Stimulated activated CD4-positive, alpha-beta T cell treated with anti-CD3 and anti-CD28 coated beads, Interleukin-1b, Interleukin-23, amount 100 ng/mL, for 4 hours (primary cell): ENCODE measurements at places on chromosomes 7 and 10.

DNA sequence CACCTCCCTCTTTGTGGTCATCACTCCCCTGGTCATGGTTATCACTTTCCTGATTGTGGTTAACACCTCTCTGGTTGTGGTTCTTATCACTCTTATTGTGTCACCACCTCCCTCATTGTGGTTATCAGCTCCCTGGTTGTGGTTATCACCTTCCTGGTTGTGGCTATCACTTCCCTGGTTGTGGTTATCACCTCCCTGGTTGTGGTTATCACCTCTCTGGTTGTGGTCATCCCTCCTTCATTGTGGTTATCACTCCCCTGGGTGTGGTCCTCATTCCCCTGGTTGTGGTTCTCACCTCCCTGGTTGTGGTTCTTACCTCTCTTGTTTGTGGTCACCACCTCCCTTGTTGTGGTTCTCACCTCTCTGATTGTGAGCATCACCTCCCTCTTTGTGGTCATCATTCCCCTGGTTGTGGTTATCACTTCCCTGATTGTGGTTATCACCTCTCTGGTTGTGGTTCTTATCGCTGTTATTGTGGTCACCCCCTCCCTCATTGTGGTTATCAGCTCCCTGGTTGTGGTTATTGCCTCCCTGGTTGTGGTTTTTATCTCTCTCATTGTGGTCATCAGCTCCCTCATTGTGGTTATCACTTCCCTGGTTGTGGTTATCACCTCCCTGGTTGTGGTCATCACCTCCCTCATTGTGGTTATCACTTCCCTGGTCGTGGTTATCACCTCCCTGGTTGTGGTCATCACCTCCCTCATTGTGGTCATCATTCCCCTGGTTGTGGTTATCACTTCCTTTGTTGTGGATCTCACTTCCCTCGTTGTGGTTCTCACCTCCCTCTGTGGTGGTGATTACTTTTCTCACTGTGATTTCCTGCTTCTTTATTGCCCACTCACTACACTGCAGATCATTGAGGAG is 106.7 kb downstream of the GPR26 start:
- DNase-seq, result no peak

DNA sequence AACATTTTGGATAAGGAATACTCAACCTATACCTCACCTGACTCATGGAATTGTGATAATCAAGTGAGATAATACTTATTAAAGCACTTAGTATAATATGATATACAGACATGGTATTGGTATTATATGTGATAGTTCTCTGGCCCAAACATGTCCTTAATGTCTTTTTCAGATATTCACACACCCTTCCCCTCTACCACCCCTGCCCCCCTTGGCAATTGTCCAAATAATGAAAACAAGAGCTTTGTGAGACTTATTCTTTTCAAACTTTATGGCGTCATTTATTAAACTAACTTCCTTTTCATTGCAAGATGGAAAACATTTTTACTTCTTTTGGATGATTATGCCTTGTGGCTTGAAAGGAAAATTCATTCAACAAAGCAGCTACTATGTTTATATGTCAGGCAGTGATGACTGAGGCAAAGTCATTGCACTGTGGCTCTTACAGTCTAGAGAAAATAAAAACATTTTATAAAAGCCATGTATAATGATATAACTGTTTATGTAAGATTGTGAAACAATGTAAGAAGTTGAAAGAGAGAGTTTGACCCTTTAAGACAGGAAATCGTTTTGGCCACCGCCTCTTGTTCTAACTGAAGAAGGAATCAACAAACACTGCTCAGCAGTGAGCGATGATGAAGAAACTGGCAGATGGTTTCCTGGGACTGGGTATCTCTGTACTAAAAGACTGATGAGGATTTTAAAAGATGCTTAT is 27.4 kb downstream of the MINPP1 start:
- no peak for DNase-seq

DNA sequence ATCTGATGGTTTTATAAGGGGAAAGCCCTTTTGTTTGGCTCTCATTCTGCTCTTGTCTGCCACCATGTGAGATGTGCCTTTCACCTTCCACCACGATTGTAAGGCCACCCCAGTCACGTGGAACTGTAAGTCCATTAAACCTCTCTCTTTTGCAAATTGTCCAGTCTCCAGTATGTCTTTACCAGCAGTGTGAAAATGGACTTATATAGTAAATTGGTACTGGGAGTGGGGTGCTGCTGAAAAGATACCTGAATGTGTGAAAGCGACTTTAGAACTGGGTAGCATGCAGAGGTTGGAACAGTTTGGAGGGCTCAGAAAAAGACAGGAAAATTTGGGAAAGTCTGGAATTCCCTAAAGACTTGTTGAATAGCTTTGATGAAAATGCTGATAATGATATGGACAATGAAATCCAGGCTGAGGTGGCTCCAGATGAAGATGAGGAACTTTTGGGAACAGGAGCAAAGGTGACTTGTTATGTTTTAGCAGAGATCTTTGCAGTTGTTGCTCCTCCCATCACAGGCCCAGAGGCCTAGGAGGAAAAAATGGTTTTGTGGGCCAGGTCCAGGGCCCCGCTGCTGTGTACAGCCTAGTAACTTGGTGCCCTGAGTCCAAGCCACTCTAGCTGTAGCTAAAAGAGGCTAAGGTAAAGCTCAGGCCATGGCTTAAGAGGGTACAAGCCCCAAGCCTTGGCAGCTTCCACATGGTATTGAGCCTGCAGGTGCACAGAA is 275.7 kb upstream of the NPSR1 start:
- no peak for DNase-seq

DNA sequence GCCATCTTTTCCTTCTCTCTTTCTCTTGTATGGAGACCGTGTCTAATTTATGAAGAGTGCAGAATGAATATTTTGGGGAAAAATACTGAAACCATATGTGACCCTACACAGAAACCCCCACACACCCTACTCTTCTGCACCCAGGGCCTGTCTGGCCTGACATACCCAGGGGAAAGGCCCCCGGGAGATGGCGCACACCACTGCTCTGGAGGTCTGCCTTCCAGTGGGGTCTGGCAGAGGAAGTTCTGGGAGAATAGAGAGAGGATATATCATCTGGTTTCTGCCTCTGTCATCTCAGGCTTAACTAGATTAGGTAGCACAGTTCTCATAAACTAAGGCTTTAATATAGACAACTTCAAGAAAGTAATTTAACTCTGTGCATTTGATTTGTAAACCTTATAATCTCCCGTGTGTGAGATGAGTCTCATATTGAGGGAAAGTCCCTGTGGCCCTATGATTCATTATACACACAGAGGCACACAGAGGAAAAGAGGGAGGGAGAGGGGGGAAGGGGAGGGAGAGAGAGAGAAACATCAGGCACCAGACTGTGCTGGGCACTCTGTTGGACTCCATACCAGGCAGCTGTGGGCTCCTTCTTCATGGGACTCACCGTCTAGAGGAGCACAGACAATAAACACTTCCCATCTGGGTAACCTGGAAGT is 123.3 kb downstream of the AOAH start:
- DNase-seq, result no peak

DNA sequence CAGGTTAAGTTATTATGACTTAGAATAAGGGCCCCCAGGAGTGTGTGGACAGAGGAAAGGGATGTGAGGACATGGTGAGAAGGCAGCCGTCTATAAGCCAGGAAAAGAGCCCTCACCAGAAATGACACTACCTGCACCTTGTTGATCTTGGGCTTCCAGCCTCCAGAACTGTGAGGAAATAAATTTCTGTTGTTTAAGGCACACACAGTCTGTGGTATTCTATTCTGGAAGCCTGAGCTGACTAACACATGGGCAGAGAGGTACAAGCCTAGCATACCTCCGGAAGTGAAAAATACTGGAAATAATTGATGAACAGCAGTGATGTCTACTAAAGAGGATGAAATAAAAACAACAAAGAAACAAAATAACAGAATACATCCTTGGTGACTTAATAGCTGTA is 46.1 kb upstream of the GRB10 start:
- DNase-seq, result no peak

GRCh38 chr7:147321504-147321903 is 1204.9 kb downstream of the CNTNAP2 start:
- DNase-seq, result no peak
